ENCODE measurements at places on chromosomes 1 and 21. TPM values are rescaled to one million over a fixed set of nuclear protein-coding genes. Genes with fewer than 3 reads are reported as not detected.

GRCh38 chr21:15293240-15293639 lies 228.4 kb upstream of the NRIP1 start:
- no peaks in the 10 kb centered on the region for H3K4me1 ChIP-seq
- no peak overlapping the region for H3K27ac ChIP-seq
- no peak for DNase-seq
- no peaks in the 10 kb centered on the region for H3K36me3 ChIP-seq
- H3K27me3 ChIP-seq: peaks cover 3% of the 10 kb centered on the region
- H3K4me3 ChIP-seq: no peak overlapping the region

DNA sequence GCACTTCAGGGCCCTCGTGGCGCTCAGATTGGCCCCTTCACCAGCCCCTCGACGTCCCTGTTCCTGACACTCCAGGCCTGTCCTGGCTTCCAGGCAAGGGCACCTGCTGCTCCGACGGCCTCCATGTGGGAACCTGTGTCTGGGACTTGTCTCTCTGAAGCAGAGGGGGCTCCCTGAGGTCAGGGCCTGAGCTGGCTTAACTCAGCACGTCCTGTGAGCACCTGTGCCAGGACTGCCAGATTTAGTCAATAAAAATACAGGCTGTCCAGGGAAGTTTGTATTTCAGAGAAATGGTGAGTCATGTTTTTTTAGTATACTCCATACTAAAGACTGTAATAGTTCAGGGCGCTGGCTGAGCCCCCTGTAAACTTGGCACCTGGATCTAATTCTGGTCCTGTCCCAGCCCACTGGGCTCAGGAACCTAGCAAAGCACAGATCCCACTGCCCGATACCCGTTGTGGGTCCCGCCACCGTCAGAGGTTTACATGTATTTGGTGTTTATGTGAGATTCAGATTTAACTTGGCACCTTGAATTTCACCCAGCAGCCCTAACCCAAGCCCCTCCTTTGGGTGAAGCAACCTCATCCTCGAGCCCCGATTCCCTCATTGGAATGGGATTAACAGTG lies 109.9 kb upstream of the IFFO2 start:
- no peak for DNase-seq
- no peaks in the 10 kb centered on the region for H3K36me3 ChIP-seq
- peaks cover 35% of the 10 kb centered on the region for H3K27me3 ChIP-seq
- no peak overlapping the region for H3K4me3 ChIP-seq
- H3K27ac ChIP-seq: no peak overlapping the region
- peaks cover 41% of the 10 kb centered on the region for H3K4me1 ChIP-seq

GRCh38 chr21:42063191-42063570 lies 7.9 kb upstream of the UMODL1 start:
- peaks cover 4% of the 10 kb centered on the region for H3K27me3 ChIP-seq
- peak overlapping the region; percentile 62 for H3K4me3 ChIP-seq
- H3K36me3 ChIP-seq: no peaks in the 10 kb centered on the region
- DNase-seq: peak; percentile 53
- peak overlapping the region; percentile 75 for H3K27ac ChIP-seq

DNA sequence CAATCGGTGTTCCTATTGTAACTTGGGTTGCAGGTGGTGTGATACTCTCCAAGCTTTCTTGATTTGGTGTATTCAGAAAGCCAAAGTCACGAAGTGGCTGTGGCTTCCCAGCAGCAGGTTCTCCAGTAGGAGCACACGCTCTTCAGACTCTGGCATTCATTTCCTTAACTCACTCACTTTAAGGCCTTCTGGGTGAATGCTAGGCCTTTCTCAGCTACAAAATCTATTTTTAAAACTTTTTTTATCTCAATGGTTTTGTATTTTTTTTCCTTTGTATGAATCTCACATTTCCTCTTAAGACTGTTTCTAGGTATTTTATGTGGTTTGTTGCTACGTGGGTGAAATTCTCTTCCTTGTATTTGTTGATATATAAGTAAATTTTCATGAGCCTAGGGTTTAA lies 22.9 kb upstream of the PKN2 start:
- DNase-seq: no peak
- H3K36me3 ChIP-seq: no peaks in the 10 kb centered on the region
- H3K4me1 ChIP-seq: peaks cover 19% of the 10 kb centered on the region
- H3K4me3 ChIP-seq: peak overlapping the region; percentile 4
- H3K27ac ChIP-seq: no peak overlapping the region

DNA sequence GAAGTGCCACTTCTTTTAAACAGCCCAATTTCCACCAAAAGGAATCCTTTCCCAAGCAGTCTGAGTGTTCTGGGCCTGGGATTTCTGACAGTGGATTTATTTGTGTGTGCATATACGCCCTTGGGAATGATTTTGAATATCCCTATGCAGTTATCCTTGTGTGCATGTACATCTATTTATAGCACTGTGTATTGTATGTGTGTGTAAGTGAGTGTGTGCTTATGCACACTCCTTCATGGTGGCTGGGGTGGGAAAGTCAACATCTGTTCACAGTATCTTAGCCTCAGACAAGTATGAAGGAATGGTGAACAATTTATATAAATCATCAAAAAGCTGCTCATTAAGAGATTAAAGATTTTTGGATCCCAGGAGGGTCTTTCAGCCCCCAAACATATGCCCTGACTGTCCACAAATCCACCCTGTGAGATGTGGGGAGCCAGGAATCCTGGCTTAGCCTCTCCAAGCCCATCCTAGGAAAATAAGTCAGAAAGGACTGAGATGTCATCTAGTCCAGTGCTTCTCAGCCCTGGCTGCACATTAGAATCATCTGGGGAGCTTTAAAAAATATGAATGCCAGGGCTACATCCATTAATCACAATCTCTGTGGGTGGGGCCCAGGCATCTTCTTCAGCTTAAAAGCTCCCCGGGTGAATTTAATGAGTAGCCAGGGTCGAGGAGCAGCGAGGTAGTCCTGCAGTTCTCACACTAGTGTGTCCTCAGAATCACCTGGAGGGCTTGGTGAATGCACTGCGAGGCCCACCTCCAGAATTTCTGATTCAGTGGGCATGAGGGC lies 101.4 kb downstream of the PLXNA2 start:
- DNase-seq: no peak
- H3K4me3 ChIP-seq: no peak overlapping the region
- H3K36me3 ChIP-seq: no peaks in the 10 kb centered on the region
- H3K27me3 ChIP-seq: no peaks in the 10 kb centered on the region
- no peak overlapping the region for H3K27ac ChIP-seq
- H3K4me1 ChIP-seq: no peaks in the 10 kb centered on the region

- H3K4me3 ChIP-seq: no peak overlapping the region
- no peak overlapping the region for H3K27ac ChIP-seq
Observed at GRCh38 chr1:89987159-89987819, 7.6 kb upstream of the ZNF326 start.

- H3K36me3 ChIP-seq: no peaks in the 10 kb centered on the region
- H3K4me1 ChIP-seq: peaks cover 12% of the 10 kb centered on the region
- no peaks in the 10 kb centered on the region for H3K27me3 ChIP-seq
- no peak overlapping the region for H3K4me3 ChIP-seq
- no peak for DNase-seq
- no peak overlapping the region for H3K27ac ChIP-seq
Observed at GRCh38 chr21:45313015-45313414, 25.3 kb upstream of the POFUT2 start.

DNA sequence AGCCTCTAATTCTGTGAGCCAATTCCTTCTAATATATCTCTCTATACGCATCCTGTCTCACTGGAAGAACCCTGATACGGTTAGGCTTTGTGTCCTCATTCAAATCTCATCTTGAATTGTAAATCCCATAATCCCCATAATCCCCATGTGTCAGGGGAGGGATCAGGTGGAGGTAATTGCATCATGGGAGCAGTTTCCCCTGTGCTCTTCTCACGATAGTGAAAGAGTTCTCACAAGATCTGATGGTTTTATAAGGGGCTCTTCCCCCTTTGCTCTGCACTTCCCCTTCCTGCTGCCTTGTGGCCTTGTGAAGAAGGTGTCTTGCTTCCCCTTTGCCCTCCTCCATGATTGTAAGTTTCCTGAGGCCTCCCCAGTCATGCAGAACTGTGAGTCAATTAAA lies 116.1 kb downstream of the MRPS6 start:
- no peak overlapping the region for H3K27ac ChIP-seq
- H3K4me3 ChIP-seq: no peak overlapping the region
- no peak for DNase-seq
- peaks cover 5% of the 10 kb centered on the region for H3K4me1 ChIP-seq
- no peaks in the 10 kb centered on the region for H3K36me3 ChIP-seq
- H3K27me3 ChIP-seq: no peaks in the 10 kb centered on the region

DNA sequence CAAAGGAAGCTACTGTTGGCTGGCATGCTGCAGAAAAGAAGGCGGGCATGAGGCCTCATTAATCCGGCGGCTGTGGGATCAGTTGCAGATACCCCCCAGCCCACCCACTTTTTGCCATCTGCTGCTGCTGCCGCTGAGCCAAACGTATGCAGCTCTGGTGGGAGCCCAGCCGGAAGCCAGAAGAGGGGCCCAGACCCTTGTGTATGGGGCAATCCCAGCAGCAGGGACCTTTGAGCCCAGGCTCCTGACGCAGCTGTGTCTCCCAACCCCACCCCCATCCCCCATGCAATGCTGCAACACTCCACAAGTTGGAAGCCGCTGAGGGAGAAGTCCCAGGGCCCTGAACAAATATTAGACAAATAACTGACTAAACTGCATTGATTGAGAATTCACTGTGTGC lies 106.0 kb downstream of the ELAVL4 start:
- H3K4me3 ChIP-seq: no peak overlapping the region
- H3K27ac ChIP-seq: no peak overlapping the region

DNA sequence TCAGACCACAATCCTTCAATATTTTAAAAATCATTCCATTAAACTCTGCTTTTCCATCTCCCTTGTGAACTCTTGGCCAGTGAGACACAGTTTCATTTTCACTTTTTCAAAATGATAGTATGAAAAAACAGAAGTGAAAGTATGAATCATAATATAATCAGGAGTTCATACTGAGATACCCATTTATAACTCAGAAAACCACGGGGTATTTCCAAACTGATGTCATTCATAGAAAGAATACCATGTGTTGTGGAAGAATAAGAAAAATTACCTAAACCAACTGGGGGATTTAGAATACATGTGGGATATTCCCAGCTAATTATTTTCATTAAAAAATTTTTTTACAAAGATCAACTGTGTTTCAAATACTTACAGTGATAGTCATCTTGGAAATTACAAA lies 149.9 kb downstream of the MRPL39 start:
- no peak overlapping the region for H3K4me3 ChIP-seq
- H3K27ac ChIP-seq: peak overlapping the region; percentile 80
- peaks cover 6% of the 10 kb centered on the region for H3K4me1 ChIP-seq
- no peak for DNase-seq
- no peaks in the 10 kb centered on the region for H3K27me3 ChIP-seq

GRCh38 chr1:203176273-203177035 lies 828 bp upstream of the MYBPH start:
- H3K27ac ChIP-seq: no peak overlapping the region
- H3K4me3 ChIP-seq: no peak overlapping the region
- H3K27me3 ChIP-seq: peaks cover 38% of the 10 kb centered on the region
- no peaks in the 10 kb centered on the region for H3K36me3 ChIP-seq
- no peak for DNase-seq
- H3K4me1 ChIP-seq: no peaks in the 10 kb centered on the region

DNA sequence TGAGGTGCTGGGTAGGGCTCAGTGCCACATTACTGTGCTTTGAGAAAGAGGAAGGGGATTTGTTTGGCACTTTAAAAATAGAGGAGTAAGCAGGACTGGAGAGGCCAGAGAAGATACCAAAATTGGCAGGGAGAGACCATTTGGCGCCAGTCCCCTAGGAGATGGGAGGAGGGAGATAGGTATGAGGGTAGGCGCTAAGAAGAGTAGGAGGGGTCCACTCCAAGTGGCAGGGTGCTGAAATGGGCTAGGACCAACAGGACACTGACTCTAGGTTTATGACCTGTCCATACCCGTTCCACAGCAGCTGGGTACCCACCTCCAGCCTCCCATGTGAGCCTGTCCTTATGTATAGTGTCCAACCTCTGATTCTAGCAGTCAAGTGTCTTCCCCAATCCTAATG lies 1.0 kb upstream of the CRTC2 start:
- H3K36me3 ChIP-seq: peaks cover 13% of the 10 kb centered on the region
- no peak overlapping the region for H3K4me3 ChIP-seq
- no peak overlapping the region for H3K27ac ChIP-seq
- DNase-seq: no peak
- H3K27me3 ChIP-seq: no peaks in the 10 kb centered on the region

GRCh38 chr1:35369922-35370671 lies 101.6 kb downstream of the ZMYM4 start:
- H3K4me1 ChIP-seq: no peaks in the 10 kb centered on the region
- DNase-seq: no peak
- H3K4me3 ChIP-seq: no peak overlapping the region
- no peaks in the 10 kb centered on the region for H3K27me3 ChIP-seq
- H3K27ac ChIP-seq: no peak overlapping the region

DNA sequence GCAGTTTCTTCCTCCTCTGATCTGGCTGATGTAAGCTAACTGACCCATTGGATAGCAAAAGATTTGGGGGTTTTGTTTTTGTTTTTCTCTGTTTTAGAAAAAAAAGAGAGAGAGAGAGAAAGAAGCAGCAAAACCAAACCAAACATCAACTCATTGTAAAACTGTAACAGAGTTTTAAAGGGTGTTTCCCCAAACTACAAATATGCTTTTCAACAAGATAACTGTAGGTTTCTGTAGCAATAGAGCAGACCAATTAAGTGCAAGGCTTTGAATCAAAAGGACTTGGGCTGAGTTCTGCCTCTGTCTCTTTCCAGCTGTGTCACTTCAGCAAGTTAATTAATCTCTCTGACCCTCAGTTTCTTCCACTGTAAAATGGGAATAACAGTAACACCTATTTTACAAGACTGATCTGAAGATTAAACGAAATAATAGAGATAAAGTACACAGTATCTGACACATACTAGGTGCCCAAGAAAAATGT lies 44.5 kb downstream of the RRAGC start:
- H3K27ac ChIP-seq: no peak overlapping the region
- H3K27me3 ChIP-seq: peaks cover 67% of the 10 kb centered on the region
- no peak overlapping the region for H3K4me3 ChIP-seq
- H3K4me1 ChIP-seq: no peaks in the 10 kb centered on the region

DNA sequence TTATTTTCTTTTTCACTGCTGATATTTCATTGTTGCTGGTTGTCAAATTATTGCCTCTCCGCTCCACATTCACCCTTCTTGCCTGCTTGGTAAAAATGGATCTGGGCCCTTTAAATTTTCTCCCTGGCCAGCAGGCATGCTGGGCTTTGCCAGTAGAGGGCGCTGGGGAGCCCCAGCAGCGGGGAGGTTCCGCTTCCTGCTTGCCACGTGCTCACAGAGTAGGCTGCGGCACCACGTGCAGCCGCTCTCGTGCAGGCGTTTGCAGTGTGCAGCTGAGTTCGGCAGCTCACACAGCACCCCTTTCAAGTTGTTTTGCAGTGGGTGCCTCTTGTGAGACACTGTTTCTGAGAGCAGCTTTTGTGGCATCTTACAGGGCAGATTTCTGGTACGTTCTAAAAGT lies at the start of gene ACTL8:
Gene ACTL8 (plus strand): TSS at position 214 of the 400 bp plus-strand sequence. CDS start 67,676 bp downstream, outside the sequence.
- H3K27me3 ChIP-seq: no peaks in the 10 kb centered on the region
- no peak within 1 kb of the TSS for H3K4me3 ChIP-seq
- no peak for DNase-seq
- H3K36me3 ChIP-seq: no peaks in the 10 kb centered on the region
- H3K4me1 ChIP-seq: no peaks in the 10 kb centered on the region

- no peaks in the 10 kb centered on the region for H3K4me1 ChIP-seq
- H3K4me3 ChIP-seq: no peak overlapping the region
- no peaks in the 10 kb centered on the region for H3K36me3 ChIP-seq
- H3K27me3 ChIP-seq: no peaks in the 10 kb centered on the region
- H3K27ac ChIP-seq: no peak overlapping the region
Observed at GRCh38 chr1:154849645-154850131, 20.4 kb downstream of the KCNN3 start.

CXADR gene
- total RNA-seq: 0.95 TPM

SHE gene
- total RNA-seq: 0.07 TPM

CLEC20A gene
- not detected for total RNA-seq

OBSCN gene
- 77.9 TPM for total RNA-seq

ATP1A4 gene
- total RNA-seq: not detected

TAS1R1 gene
- total RNA-seq: not detected

CELSR2 gene
- total RNA-seq: 4.9 TPM

DDR2 gene
- 0.66 TPM for total RNA-seq

GJB5 gene
- total RNA-seq: not detected

RASSF5 gene
- total RNA-seq: 204 TPM

Measured in T-cell (primary cell).